Fibroblast of skin of back (primary cell): ENCODE measurements at places on chromosomes 1 and 21.

GRCh38 chr1:89171067-89171438 lies 4.8 kb downstream of the GBP7 start:
- no peak for DNase-seq

DNA sequence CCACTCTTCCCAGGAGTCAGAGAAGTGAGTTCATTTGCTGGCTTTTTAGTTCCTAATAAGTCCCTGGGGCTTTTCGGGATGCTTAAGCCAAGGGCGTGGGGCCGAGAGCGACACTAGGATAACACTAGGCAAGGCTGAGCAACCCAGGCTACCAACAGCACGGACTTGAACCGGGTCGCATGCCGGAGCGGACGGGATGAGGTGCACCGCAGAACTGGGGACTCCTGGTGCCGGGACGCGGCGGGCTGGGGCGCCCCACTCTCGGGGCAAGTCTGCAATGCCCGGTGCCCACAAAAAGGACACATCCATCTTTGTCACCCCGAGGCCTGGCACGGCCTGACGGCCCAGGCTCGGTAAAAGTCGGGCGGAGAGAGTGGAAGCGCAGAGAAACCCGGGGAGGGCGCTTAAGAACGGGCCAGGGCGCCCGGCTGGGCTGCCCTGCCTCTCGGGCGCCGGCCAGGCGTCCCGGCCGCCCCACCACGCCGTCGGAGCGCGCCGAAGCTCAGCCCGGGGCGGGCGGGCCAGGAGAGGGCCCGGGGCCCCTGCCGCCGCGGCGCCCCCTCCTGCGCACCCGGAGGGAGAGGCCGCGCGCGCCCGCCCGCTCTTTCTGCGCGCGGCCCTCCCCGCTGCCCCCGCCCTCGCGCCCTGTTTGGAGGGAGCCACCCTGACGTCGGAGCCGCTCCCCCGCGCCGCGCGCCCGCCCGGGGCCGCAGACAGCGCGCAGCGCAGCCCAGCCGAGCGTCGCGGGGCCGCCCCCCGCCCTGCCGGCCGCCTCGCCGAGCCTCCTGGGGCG lies at the start of gene NBL1:
Gene NBL1 (plus strand): TSS at position 710 of the 793 bp plus-strand sequence. CDS start 10,720 bp downstream, outside the sequence.
- peak; percentile 69 for DNase-seq

GRCh38 chr21:32281531-32281930 lies 2.7 kb upstream of the MIS18A start:
- no peak for DNase-seq

GRCh38 chr1:111204201-111204982 lies 3.9 kb upstream of the DENND2D start:
- no peak for DNase-seq

DNA sequence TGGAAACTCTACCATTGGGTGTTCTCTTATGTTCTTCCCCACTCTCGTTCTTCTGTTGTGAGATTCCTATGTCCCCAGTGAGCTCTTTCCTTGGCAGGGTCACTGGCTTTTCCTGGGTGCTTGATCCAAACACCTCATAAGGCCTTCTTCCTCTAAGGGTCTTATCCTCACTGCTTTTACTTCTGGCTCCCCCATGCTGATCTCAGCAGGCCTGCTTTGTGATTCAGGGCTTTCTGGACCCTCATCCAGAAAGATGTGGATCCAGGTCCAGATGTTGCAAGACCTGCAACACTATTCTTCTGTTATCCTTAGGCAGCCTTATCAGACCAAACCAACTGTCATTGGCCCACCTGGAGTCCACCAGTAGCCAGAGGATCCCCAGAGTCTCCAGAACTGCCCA lies 11.2 kb upstream of the MYOG start:
- DNase-seq, result no peak

DNA sequence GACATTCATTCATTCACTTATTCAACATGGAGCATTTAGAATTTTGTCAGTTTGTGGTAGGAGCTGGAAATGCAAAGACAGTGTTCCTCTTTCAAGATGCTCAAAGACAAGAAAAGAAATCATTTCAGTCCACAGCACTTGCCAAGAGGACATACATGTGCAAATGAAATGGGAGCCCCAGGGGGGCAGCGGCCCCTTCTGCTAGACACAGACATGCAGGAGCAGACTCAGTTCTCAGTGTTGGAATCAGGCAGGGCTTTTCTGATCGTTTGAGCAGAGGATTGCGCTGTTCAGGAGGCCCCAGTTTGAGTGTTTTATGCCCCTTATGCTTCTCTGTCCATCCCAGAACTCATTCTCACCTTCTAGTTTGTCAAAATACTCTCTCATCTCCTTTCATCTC lies 35.6 kb upstream of the VASH2 start:
- no peak for DNase-seq

GRCh38 chr1:187264995-187265602 lies 436.4 kb downstream of the PLA2G4A start:
- peak; percentile 46 for DNase-seq

GRCh38 chr1:201917362-201918033 lies 28.8 kb downstream of the SHISA4 start:
- peak; percentile 84 for DNase-seq

DNA sequence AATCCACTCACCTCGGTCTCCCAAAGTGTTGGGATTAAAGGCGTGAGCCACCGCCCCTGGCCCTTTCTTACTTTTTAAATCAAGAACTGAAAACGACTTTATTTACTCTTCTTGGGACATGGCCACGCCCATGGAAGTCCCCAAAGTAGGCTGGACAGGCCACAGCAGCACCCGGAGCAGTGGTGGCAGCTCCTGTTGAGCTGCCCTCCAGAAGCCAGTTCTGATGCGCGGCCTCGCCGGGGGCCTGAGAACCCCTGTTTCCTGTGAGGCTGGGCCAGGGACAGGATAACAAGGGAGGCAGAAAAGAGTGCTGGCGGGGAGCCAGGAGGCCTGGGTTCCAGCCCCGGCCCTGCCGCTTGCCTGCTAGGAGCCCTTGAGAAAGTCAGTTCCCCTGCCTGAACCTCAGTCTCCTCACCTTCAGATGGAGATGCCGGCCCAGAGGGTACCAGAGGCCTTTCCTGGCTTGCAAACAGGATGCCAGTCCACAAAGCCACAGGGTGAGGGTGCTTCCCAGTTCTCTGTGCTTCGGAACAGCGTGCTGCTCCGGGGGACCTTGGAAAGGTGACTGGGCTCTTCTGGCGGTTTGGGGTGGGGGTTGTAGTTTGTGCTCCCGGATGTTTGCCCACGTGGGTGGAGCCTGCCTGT lies 59.4 kb downstream of the RUNX3 start:
- no peak for DNase-seq

DNA sequence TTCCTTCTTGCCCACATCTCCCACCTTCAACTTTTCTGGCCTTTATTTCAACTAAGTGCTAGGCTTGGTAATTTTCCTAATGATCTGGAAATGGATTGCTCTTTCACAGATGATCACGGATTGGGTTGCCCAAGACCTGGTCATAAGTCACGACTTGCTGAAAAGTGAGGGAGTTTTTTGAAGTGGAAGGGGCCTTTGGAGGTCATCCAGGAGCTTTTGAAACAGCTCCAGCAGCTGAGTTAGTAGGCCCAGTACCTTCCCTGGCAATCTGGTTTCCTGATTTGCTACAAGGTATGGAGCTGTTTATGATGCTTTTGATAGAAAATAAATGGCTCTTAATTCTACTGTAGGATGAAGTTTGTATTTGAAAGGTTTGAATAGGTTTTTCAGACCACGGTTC lies 20.4 kb downstream of the GREM2 start:
- DNase-seq, result no peak

GRCh38 chr1:200099040-200099439 lies 71.5 kb downstream of the NR5A2 start:
- peak; percentile 28 for DNase-seq

- DNase-seq, result no peak
Observed at GRCh38 chr1:202540014-202540413, 170.2 kb downstream of the SYT2 start.

- DNase-seq, result no peak
Observed at GRCh38 chr1:94624203-94624602, 82.6 kb upstream of the F3 start.

- no peak for DNase-seq
Observed at GRCh38 chr1:76546354-76546933, 320.8 kb upstream of the ST6GALNAC5 start.

DNA sequence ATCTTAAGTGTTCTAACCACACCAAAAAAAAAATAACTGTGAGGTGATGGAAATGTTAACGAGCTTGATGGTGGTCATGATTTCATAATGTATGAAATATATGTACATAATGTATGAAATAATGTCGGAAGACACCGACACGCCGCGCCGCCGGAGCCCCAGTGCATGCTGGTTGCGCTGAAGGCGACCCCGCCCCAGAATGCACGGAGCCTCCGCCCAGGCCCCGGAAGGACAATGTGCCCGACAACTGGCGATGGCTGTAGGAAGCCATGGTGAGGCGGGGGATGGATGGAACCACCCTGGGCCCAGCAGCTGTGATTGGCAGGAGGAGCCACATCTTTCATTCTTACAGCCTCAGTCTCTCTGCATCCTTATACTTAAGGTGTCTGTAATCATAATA lies 7.4 kb downstream of the OR2T10 start:
- no peak for DNase-seq

- DNase-seq, result no peak
Observed at GRCh38 chr1:248009681-248010080, 3.8 kb upstream of the OR2L5 start.

DNA sequence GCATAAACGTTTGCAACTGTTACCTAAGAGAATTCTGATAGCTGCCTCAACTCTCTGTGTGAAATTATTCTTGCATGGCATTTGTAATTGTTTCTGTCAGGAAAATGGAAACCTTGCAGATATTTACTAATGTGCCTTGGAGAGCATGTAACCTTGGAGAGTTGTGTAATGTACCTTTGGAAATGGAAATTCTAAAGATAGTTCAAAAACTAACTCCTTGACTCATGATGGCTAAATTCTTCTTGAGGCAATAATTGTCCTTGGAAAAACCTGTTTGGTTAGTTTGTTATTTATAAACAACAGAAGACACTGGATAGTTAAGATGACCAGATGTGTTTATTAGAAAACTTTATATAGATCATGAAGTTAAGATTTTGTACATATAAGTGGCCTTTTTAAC lies 1033.8 kb downstream of the PLA2G4A start:
- no peak for DNase-seq

GRCh38 chr1:94679332-94680038 lies 137.9 kb upstream of the F3 start:
- no peak for DNase-seq

DNA sequence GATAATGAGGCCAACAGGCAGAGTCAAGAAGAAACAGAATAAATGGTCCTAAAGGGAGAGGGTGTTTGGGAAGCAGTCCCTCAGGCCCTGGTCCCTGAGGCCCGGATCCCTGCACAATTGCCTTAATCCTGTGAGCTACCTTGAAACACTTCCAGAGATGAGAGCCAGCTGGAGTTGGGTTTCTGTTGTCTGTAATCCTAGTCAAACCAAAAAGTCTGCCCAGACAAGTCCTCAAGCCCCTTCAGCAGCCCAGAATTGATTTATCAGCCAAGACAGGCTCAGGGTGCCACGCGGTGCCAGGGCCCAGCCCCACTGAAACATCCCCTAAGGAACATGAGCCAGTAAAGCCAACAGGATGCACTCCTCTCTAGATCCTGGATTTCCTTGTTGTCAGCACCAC lies 16.4 kb upstream of the CLSTN1 start:
- DNase-seq, result no peak

GRCh38 chr1:4161366-4162006 lies 261.4 kb upstream of the C1orf174 start:
- no peak for DNase-seq

GRCh38 chr1:54301497-54301896 lies 101.5 kb downstream of the MRPL37 start:
- no peak for DNase-seq

GRCh38 chr21:45472445-45473365 lies 67.7 kb downstream of the COL18A1 start:
- no peak for DNase-seq

DNA sequence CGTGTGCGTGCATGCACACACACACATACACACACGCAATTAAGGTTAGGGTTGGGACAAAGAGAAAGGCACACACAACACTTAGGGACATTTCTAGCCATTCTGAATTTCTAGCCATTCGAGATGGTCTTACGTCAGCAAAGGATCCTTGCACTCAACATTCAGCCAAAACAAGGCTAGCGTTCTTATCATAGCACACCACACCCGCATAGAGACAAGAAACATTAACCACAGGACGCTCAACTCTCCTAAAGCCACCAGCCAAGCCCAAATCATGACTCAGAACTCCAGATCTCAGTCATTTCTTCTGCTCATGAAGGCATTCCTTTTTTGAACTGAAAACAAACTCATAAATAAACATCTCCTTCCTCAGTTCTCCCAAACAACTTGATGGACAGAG lies 106.8 kb downstream of the LMO4 start:
- peak; percentile 34 for DNase-seq
